H1 (cell line): ENCODE measurements at places on chromosomes 2 and 18. TPM values are rescaled to one million over a fixed set of nuclear protein-coding genes. Genes with fewer than 3 reads are reported as not detected.
A peak's percentile ranks its signal among the peaks of the same experiment; 100 is the strongest.

- no peak overlapping the region for H3K27ac ChIP-seq
- DNase-seq = peak; percentile 43
- peaks cover 10% of the 10 kb centered on the region for H3K4me1 ChIP-seq
- no peaks in the 10 kb centered on the region for H3K27me3 ChIP-seq
Observed at GRCh38 chr2:240965905-240966456, 32.4 kb upstream of the SNED1 start.

Gene PLEK
- total RNA-seq = not detected in 2 replicates

Gene ATP6V1C2
- 0.63 and 0.74 TPM in 2 replicates for total RNA-seq

GRCh38 chr18:54392543-54393023, 34.9 kb downstream of the C18orf54 start:
- DNase-seq = no peak
- no peak overlapping the region for H3K27ac ChIP-seq
- no peaks in the 10 kb centered on the region for H3K36me3 ChIP-seq
- H3K4me3 ChIP-seq = no peak overlapping the region

- H3K4me1 ChIP-seq = no peaks in the 10 kb centered on the region
- no peak overlapping the region for H3K27ac ChIP-seq
- no peaks in the 10 kb centered on the region for H3K27me3 ChIP-seq
- DNase-seq = no peak
- H3K4me3 ChIP-seq = no peak overlapping the region
Observed at GRCh38 chr18:55189972-55190371, 230.7 kb upstream of the CCDC68 start.

- no peak overlapping the region for H3K4me3 ChIP-seq
- no peaks in the 10 kb centered on the region for H3K4me1 ChIP-seq
- H3K27me3 ChIP-seq = no peaks in the 10 kb centered on the region
- H3K36me3 ChIP-seq = no peaks in the 10 kb centered on the region
- DNase-seq = no peak
Observed at GRCh38 chr18:44651478-44651877, 29.2 kb upstream of the SETBP1 start.

Gene IL36G
- total RNA-seq = not detected in 2 replicates

Gene TMEM17
- total RNA-seq = 0.69 and 0.99 TPM in 2 replicates

DNA sequence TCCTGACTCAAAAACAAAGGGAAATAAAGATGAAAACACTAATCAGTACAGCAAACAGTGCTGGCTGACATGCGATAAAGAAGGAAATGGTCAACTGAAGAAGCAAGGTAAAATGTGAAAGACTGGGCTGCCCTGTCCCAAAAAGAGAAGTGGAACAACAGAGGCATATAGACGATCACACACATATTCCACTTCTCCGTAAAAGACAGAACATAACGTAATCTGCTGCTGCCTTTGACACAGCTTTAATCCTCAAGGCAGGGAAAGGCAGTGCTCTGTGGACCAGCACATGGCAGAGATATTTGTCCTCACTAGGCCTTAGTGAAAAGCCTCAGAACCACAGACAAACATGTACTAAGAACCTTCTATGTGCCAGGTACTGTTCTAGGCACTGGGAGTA, 24.3 kb upstream of the REL start:
- H3K36me3 ChIP-seq = no peaks in the 10 kb centered on the region
- no peaks in the 10 kb centered on the region for H3K27me3 ChIP-seq
- no peaks in the 10 kb centered on the region for H3K4me1 ChIP-seq
- DNase-seq = no peak
- no peak overlapping the region for H3K27ac ChIP-seq

Gene GGCX
- total RNA-seq = 33.8 and 36.1 TPM in 2 replicates

Gene TFPI
- total RNA-seq = 6.8 and 7.1 TPM in 2 replicates

GRCh38 chr2:224948859-224949258, 93.4 kb downstream of the DOCK10 start:
- no peaks in the 10 kb centered on the region for H3K27me3 ChIP-seq
- H3K4me1 ChIP-seq = no peaks in the 10 kb centered on the region
- no peak overlapping the region for H3K27ac ChIP-seq
- no peak for DNase-seq

DNA sequence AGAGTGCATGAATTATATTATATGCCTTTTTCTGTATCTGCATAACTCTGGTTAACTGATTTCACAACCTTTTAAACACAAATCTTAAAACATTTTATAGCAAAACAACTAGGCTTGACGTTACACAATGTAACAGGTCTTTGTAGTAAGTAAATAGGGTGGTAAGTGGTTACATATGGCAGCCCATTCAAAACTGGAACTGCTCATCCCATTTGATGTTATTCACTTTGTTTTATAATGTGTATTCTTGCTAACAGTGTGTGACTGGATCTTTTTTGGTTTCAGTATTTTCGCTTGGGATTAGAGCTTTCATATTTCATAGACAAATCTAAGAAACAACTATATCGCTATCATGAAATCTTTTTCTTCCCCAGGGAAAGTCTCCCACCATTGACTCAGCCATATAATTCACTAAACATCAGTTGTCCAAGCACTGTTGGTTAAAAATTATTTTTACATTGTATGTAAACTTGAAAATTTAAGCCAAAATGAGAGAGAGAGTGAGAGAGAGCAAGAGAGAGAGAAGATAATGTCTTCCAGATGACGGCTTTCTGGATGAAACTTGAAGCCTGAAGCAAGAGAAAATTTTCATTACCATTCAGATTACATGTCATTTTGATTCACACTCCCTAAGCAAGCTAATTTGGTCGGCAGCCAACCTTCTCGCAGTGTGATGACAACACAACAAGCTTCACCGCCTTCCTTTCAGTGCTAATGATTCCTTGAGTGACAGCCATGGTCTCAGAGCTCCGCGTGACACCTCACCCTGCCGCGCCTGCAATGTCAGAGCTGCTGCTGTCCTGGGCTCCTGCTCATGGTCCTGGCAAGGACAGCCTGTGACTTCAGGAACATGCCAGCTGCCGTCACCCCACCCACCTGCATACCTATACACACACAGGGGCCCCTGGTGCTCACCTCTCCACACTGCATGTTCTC, 946.9 kb upstream of the SOX11 start:
- no peak overlapping the region for H3K27ac ChIP-seq
- no peaks in the 10 kb centered on the region for H3K36me3 ChIP-seq
- H3K4me1 ChIP-seq = no peaks in the 10 kb centered on the region
- DNase-seq = no peak
- no peaks in the 10 kb centered on the region for H3K27me3 ChIP-seq

GRCh38 chr2:201664334-201664733, 21.0 kb upstream of the TMEM237 start:
- H3K4me1 ChIP-seq = no peaks in the 10 kb centered on the region
- no peaks in the 10 kb centered on the region for H3K36me3 ChIP-seq
- H3K4me3 ChIP-seq = no peak overlapping the region
- no peaks in the 10 kb centered on the region for H3K27me3 ChIP-seq

GRCh38 chr18:54946149-54946581, 13.1 kb downstream of the CCDC68 start:
- no peak for DNase-seq
- H3K4me3 ChIP-seq = no peak overlapping the region
- H3K27ac ChIP-seq = no peak overlapping the region

- no peaks in the 10 kb centered on the region for H3K4me1 ChIP-seq
- H3K36me3 ChIP-seq = no peaks in the 10 kb centered on the region
- H3K27ac ChIP-seq = no peak overlapping the region
- no peaks in the 10 kb centered on the region for H3K27me3 ChIP-seq
- no peak for DNase-seq
- H3K4me3 ChIP-seq = no peak overlapping the region
Observed at GRCh38 chr2:108629417-108629816, 89.9 kb upstream of the RANBP2 start.

- H3K4me1 ChIP-seq = no peaks in the 10 kb centered on the region; the same call in 1 of the 2 replicates
- DNase-seq = no peak
- no peaks in the 10 kb centered on the region for H3K36me3 ChIP-seq
- no peak overlapping the region for H3K27ac ChIP-seq
- no peak overlapping the region for H3K4me3 ChIP-seq
- H3K27me3 ChIP-seq = peaks cover 3% of the 10 kb centered on the region; the same call in 1 of the 2 replicates
Observed at GRCh38 chr2:113211226-113212105, 37.7 kb downstream of the PSD4 start.

Gene KLHL30
- total RNA-seq = 0.08 TPM in 1 of 2 replicates, not detected in the other

Gene RTP5
- total RNA-seq = not detected in 2 replicates

DNA sequence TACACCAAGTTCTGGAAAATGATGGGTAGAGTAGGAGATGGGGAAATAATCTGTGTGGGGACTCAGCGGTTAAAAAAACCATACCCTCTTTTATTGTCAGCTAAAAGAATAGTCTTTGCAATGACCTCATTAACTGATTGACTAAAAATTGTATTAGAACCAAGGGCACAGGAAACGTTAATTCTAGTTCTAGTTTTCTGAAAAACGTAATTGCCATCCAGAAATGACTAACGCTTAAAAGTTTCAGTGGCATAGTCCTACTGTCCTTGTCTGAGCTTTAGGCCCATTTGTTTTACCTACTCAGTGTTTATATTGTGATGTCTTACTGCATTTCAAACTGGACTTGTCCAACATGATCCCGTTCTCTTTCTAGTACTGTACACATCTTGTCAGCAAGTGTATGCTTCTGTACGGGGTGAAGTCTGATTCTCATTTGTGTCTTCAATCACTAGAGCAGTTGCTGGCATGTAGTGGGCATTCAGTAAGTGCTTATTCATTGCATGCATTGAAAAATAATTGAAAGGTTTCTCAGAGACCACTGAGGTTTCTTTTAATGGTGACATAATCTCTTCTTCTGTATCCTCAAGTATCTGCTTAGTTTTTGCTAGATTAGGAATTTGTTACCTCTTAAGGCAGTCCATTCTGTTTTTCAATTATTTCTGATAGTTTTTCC, 81.5 kb downstream of the ZNF407 start:
- H3K27ac ChIP-seq = no peak overlapping the region
- no peaks in the 10 kb centered on the region for H3K4me1 ChIP-seq
- DNase-seq = no peak
- H3K27me3 ChIP-seq = no peaks in the 10 kb centered on the region

DNA sequence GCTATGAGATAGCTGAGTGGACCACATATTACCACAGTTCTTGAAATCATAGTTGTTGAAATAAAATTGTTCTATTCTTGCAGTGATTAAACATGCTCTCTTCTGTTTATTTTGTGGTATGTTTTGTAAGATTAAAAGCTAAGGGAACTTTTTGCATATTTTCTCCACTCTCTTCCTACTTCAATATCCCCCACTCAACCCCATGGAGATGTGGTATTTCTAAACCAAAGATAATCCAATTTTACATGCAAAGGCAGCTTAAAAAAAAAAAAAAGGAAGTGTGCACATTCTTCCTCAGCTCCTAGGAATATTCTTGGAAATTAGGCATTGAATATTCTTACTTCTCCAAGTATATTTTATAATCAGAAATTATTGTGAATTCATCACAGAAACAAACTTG, 15.0 kb upstream of the PAX3 start:
- H3K36me3 ChIP-seq = no peaks in the 10 kb centered on the region
- peaks cover 82% of the 10 kb centered on the region for H3K27me3 ChIP-seq
- no peak overlapping the region for H3K27ac ChIP-seq
- no peak overlapping the region for H3K4me3 ChIP-seq

- DNase-seq = no peak
- no peaks in the 10 kb centered on the region for H3K4me1 ChIP-seq
- no peaks in the 10 kb centered on the region for H3K36me3 ChIP-seq
- no peaks in the 10 kb centered on the region for H3K27me3 ChIP-seq
- H3K27ac ChIP-seq = no peak overlapping the region
Observed at GRCh38 chr18:49875783-49876182, 62.5 kb upstream of the ACAA2 start.

DNA sequence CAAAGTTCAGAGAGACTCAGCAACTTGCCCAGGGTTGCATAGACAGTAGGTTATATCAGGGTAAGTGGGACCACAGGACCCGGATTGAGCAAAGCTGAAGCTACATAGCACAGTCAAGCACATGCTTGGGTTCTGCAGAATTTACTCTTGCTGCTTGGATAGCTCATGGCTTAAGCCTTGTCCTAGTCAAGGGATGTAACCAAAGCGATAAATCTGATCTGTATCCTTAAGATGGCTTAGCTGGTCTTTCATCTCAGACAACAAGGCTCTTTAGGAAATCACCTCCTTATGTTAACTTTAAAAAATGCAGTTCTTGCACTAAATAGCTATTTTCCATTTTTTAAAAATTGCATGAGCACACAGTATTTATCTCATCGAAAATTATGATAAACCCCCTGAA, 158.5 kb downstream of the LPIN1 start:
- no peaks in the 10 kb centered on the region for H3K4me1 ChIP-seq
- H3K4me3 ChIP-seq = no peak overlapping the region
- H3K27ac ChIP-seq = no peak overlapping the region
- no peaks in the 10 kb centered on the region for H3K36me3 ChIP-seq

DNA sequence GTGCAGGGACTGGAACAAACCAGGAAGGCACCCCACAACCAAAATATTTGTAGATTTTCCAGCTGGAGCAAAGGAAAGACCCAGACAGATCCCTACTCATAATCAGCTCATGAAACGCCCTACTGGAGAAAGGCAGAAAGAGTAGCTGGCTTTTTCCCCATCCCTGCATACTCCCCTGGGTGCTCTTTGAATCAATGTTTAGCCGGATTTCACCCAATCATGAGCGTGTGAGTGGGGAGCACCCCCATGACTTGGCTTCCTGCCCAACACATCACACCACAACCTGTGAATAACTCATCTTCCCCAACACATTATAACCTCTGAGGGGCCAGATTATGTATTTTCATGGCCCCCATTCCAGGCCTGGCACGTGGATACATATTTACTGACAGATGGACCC, 35.1 kb upstream of the SLC14A1 start:
- no peak overlapping the region for H3K4me3 ChIP-seq
- no peak overlapping the region for H3K27ac ChIP-seq
- no peaks in the 10 kb centered on the region for H3K36me3 ChIP-seq
- DNase-seq = no peak

Gene ERMN
- total RNA-seq = not detected in 2 replicates

GRCh38 chr2:42979416-42979869, 187.1 kb upstream of the HAAO start:
- H3K4me3 ChIP-seq = no peak overlapping the region
- H3K4me1 ChIP-seq = peaks cover 7% of the 10 kb centered on the region; the same call in 1 of the 2 replicates
- DNase-seq = no peak
- H3K27me3 ChIP-seq = no peaks in the 10 kb centered on the region

- no peaks in the 10 kb centered on the region; the same call in 1 of the 2 replicates for H3K27me3 ChIP-seq
- H3K27ac ChIP-seq = no peak overlapping the region
- H3K4me1 ChIP-seq = no peaks in the 10 kb centered on the region
Observed at GRCh38 chr2:11875481-11875880, 129.0 kb downstream of the LPIN1 start.

- H3K4me1 ChIP-seq = peaks cover 5% of the 10 kb centered on the region; the same call in 1 of the 2 replicates
- H3K27ac ChIP-seq = no peak overlapping the region
- no peak for DNase-seq
- peaks cover 5% of the 10 kb centered on the region; the same call in 1 of the 2 replicates for H3K27me3 ChIP-seq
- peaks cover 8% of the 10 kb centered on the region for H3K36me3 ChIP-seq
Observed at GRCh38 chr2:112642966-112643365, 2.8 kb upstream of the SLC20A1 start.

Gene CGREF1
- total RNA-seq = 3.4 and 3.5 TPM in 2 replicates

GRCh38 chr2:5195636-5196035, 496.5 kb upstream of the SOX11 start:
- H3K4me1 ChIP-seq = peaks cover 4% of the 10 kb centered on the region
- DNase-seq = no peak
- no peak overlapping the region for H3K4me3 ChIP-seq
- H3K36me3 ChIP-seq = no peaks in the 10 kb centered on the region
- no peak overlapping the region for H3K27ac ChIP-seq

Gene DSG4
- not detected in 2 replicates for total RNA-seq

GRCh38 chr2:222239945-222240675, 58.7 kb downstream of the PAX3 start:
- no peak overlapping the region; the same call in 1 of the 2 replicates for H3K4me3 ChIP-seq
- no peaks in the 10 kb centered on the region for H3K36me3 ChIP-seq
- no peak for DNase-seq
